Activated CD8-positive, alpha-beta memory T cell treated with anti-CD3 and anti-CD28 coated beads, Interleukin-2, amount 10 ng/mL, durations not matched to agents 7 days and 5 days (primary cell): ENCODE measurements at places on chromosomes 3 and 15.

GRCh38 chr3:144415492-144415891 is 443.9 kb downstream of the DIPK2A start:
- no peak for DNase-seq

GRCh38 chr3:155462672-155463071 is 169.2 kb upstream of the STRIT1 start:
- DNase-seq = no peak

- DNase-seq = no peak
Observed at GRCh38 chr3:44289882-44290462, 48.3 kb downstream of the TOPAZ1 start.

- no peak for DNase-seq
Observed at GRCh38 chr15:84934942-84935729, 46.5 kb upstream of the PDE8A start.

- DNase-seq = no peak
Observed at GRCh38 chr3:13064159-13064868, 8.9 kb downstream of the IQSEC1 start.

- no peak for DNase-seq
Observed at GRCh38 chr3:117751651-117752050, 1042.1 kb downstream of the TUSC7 start.

GRCh38 chr3:191358929-191359328 is 28.6 kb upstream of the UTS2B start:
- no peak for DNase-seq

- DNase-seq = no peak
Observed at GRCh38 chr15:94273826-94274225, 42.5 kb downstream of the MCTP2 start.
